ENCODE measurements at places on chromosomes 7 and 10.
A peak's percentile ranks its signal among the peaks of the same experiment; 100 is the strongest.

- no peak overlapping the region for H3K27ac ChIP-seq
- DNase-seq: no peak
- H3K4me1 ChIP-seq: no peaks in the 10 kb centered on the region
- H3K4me3 ChIP-seq: no peak overlapping the region
Observed at GRCh38 chr10:34786464-34786863, 28.6 kb downstream of the PARD3 start.

DNA sequence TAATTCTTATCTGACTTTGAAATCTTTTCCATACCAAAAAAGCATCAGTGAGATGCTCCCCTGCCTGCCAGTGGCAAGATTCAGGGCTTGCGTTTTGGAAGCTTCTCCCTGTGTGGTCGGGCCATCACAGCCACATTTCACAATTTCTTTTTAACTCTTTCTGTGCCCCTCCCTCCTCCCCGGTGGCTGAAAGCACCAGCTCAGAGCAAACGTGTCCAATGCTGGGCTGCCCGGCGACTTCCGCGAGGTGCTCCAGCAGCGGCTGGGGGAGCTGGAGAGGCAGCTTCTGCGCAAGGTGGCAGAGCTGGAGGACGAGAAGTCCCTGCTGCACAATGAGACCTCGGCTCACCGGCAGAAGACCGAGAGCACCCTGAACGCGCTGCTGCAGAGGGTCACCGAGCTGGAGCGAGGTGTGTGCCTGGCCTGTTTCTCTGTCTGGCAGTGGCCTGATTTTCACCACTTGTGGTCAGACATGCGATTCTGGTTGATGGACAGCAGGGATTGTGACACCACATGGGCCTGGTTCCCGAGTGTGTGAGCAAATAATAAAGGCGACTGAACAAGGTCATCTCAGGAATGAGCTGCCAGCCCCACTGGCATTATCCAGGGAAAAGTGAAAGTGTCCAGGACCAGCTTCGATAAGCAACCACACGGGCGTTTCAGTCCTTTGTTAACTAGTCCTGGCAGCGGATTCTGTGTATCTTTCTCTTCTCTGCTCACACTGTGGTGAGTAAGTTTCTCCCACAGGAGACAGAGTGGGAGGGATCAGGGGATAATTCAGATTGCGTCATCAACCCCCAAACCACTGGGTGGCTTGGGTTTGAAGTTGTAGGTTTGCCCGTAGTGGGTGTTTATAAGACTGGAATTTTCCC, 2.6 kb downstream of the NPTX2 start:
- no peak overlapping the region for H3K27ac ChIP-seq
- no peaks in the 10 kb centered on the region for H3K36me3 ChIP-seq
- peaks cover 7% of the 10 kb centered on the region for H3K27me3 ChIP-seq
- no peaks in the 10 kb centered on the region for H3K4me1 ChIP-seq
- H3K4me3 ChIP-seq: no peak overlapping the region

DNA sequence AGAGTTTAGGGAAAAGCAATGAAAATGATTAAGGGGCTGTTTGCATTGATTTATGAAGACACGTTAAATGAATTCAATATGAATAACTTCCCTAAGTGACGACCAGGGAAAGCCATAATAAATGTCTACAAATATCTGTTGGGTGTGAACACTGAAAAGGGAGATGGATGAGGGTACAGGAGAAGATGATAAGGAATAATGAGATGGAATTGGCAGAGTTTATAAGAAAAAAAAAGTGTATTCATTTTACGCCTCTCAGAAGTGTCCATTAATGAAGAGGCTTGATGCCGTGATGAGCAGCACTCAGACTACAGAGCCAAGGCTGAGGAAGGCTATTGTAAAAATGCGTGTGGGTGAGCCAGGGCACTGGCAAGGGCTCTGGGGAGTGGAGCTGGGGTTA, 346.7 kb upstream of the AKR1E2 start:
- H3K27ac ChIP-seq: no peak overlapping the region
- DNase-seq: no peak
- H3K4me3 ChIP-seq: no peak overlapping the region
- peaks cover 7% of the 10 kb centered on the region for H3K4me1 ChIP-seq
- H3K36me3 ChIP-seq: no peaks in the 10 kb centered on the region

- H3K4me3 ChIP-seq: peak overlapping the region; percentile 40
- DNase-seq: no peak
- no peak overlapping the region for H3K27ac ChIP-seq
- peaks cover 48% of the 10 kb centered on the region for H3K4me1 ChIP-seq
- peaks cover 38% of the 10 kb centered on the region for H3K27me3 ChIP-seq
Observed at GRCh38 chr7:114086537-114086913, 167.7 kb upstream of the PPP1R3A start.

DNA sequence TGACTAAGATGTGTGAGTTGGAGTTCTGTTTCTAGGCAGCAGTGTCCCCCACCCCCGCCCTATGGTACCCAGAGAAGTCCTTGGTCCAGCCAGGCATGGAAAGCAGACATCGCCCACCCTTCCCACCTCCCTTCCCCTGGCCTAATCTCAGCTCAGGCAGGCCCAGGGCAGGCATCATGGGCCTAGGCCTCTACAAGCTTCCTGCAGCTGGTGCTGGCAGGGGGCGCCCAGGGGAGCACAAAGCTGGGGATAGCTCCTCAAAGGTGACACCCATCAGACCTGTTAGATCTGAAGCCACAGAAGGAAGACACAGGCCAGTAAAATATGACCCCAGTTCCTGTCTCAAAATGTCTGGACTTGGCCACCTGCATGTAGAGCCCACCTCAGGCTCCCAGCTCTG, 18.9 kb upstream of the UNC5B start:
- no peaks in the 10 kb centered on the region for H3K4me1 ChIP-seq
- no peaks in the 10 kb centered on the region for H3K36me3 ChIP-seq
- no peak for DNase-seq
- no peak overlapping the region for H3K27ac ChIP-seq

DNA sequence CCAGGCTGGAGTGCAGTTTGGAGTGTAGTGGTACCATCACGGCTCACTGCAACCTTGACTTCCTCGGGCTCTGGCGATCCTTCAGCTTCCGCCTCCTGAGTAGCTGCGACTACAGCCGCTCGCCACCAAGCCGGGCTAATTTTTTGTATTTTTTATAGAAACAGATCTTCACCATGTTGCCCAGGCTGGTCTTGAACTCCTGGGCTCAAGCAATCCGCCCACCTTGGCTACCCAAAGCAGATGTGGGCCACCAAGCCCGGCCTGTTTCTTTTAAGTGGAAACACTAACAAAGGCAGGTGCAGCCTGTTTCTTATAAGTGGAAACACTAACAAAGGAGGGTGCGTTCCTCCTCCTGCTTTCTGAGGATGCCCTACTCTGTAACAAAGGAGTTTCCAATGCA, 18.2 kb downstream of the PRF1 start:
- no peak for DNase-seq
- H3K27ac ChIP-seq: no peak overlapping the region
- no peaks in the 10 kb centered on the region for H3K27me3 ChIP-seq
- peaks cover 11% of the 10 kb centered on the region for H3K4me1 ChIP-seq
- H3K4me3 ChIP-seq: no peak overlapping the region
- no peaks in the 10 kb centered on the region for H3K36me3 ChIP-seq

- H3K27ac ChIP-seq: no peak overlapping the region
- DNase-seq: no peak
- no peaks in the 10 kb centered on the region for H3K36me3 ChIP-seq
- no peaks in the 10 kb centered on the region for H3K27me3 ChIP-seq
- H3K4me3 ChIP-seq: no peak overlapping the region
Observed at GRCh38 chr10:132249226-132249724, 58.5 kb downstream of the STK32C start.

DNA sequence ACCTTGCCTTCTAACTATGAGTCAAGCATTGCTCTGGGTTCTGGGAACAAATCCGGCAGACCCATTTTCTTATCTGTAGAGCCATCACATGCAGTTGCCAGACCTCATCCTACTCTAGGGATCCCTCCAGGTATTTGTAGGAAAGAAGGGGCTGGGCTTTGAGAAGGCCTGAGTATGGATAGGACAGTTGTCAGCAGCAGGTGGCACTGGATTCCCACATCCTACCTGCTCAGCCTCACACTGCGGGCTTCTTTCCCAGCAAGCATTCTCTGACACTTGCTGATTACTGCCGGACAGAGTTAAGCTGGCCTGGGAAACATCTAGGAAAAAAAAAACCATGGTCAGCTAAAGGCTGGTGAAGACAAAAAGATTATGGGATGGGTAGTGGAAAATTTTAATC, 224.1 kb downstream of the CCSER2 start:
- H3K27me3 ChIP-seq: no peaks in the 10 kb centered on the region
- DNase-seq: no peak
- H3K36me3 ChIP-seq: no peaks in the 10 kb centered on the region
- H3K27ac ChIP-seq: no peak overlapping the region
- H3K4me3 ChIP-seq: no peak overlapping the region

GRCh38 chr7:134298902-134299683, 17.6 kb downstream of the SLC35B4 start:
- H3K4me1 ChIP-seq: no peaks in the 10 kb centered on the region
- H3K4me3 ChIP-seq: no peak overlapping the region
- H3K27ac ChIP-seq: no peak overlapping the region
- H3K27me3 ChIP-seq: no peaks in the 10 kb centered on the region
- H3K36me3 ChIP-seq: peaks cover 16% of the 10 kb centered on the region

DNA sequence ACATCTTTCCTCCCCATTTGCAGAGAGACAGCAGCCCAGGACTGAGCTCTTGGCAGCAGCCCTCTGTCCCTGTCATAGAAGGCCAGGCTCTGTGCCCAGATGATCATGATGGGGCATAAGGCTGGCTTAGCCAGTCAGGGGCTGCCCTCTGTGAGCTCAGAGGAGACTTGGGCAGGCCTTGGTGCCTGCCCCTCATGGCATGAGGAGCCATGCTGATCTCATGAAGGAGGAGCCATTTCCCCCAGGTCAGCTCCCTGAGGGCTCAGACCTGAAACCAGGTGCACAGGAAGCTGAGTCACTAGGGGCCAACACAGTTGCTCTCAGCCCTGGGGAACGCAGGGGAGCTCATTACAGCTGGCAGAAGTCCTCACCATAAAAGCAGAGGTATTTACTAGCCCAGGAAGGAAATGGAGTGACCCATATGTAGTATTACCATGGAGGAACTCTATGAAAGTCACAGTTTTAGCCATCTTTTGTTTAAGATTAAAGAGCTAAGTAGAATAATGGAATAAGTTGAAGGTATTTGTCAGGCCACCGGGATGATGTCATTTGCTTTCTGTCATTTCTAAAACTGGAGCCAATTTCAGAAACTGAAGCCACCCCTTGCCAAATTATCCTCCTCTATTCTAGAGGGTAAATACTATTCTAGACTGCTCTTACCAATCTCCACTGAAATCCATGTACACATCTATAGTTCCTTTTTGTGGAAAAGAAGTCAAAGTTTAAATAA, 362.4 kb upstream of the ZNF32 start:
- no peak overlapping the region for H3K4me3 ChIP-seq
- no peak overlapping the region for H3K27ac ChIP-seq
- H3K27me3 ChIP-seq: no peaks in the 10 kb centered on the region
- H3K36me3 ChIP-seq: no peaks in the 10 kb centered on the region
- no peak for DNase-seq

DNA sequence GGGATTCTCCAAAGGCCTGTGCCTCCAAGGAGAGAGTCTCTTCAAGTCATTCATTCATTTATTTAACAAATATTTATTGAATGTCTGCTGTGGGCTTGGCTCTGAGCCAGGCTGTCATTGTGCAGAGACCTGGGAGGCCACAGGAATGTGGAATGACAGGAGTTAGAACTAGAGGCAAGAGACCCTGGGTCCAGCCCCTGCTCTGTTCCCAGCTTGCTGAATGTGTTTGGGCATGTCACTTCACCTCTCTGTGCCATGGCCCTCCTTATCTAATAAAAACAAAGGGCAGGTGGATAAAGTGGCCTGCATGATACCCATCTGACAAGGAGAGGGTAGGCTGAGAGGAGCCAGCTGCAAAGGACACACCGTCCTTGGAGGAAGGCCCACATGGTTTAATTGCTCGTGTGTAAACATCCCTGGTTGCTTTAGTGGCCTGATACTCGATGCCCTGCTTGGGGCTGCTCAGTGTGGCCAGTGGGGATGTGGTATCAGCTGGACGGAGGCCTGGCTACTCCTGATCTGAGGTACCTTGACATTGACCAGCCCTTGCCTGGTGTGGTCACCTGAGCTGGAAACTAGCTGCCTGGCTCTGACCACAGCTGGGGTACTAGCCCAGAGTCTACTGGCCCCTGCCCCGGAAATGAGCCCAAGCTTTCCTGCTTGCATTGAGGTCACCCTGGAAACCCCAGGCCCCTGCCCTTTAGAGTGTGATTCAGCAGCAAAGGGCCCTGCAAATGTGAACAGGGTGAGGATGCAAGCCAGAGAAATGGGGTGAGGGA, 116.2 kb downstream of the CDH23 start:
- no peak for DNase-seq
- H3K4me3 ChIP-seq: no peak overlapping the region
- H3K27me3 ChIP-seq: no peaks in the 10 kb centered on the region
- no peak overlapping the region for H3K27ac ChIP-seq
- H3K4me1 ChIP-seq: no peaks in the 10 kb centered on the region
- H3K36me3 ChIP-seq: no peaks in the 10 kb centered on the region

DNA sequence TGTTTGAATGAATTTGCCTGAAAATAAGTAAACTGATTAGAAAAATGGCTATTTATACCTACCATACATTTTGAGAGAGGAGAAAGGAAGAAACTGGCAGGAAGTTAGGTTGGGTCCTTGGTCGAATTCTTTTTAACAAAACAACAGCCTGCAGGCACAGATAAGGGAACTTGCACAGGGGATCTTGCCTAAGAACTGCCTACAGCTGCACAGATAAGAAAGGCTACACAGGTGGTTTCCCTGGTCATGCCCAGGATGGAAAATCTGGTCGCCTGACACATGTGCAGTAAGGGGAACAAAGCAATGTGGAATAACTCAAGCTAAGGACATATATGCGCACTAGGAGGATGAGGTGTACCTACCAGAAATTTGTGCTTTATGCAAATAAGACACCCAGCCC, 732.1 kb upstream of the POT1 start:
- no peaks in the 10 kb centered on the region for H3K4me1 ChIP-seq
- DNase-seq: no peak
- no peak overlapping the region for H3K27ac ChIP-seq

GRCh38 chr7:38773430-38773829, 135.6 kb downstream of the VPS41 start:
- no peak for DNase-seq
- H3K27ac ChIP-seq: no peak overlapping the region
- H3K4me3 ChIP-seq: no peak overlapping the region
- no peaks in the 10 kb centered on the region for H3K27me3 ChIP-seq
- no peaks in the 10 kb centered on the region for H3K4me1 ChIP-seq

- H3K4me1 ChIP-seq: no peaks in the 10 kb centered on the region
- H3K4me3 ChIP-seq: no peak overlapping the region
- DNase-seq: no peak
- H3K27me3 ChIP-seq: no peaks in the 10 kb centered on the region
Observed at GRCh38 chr10:63698787-63699150, 177.6 kb downstream of the REEP3 start.

Data from CD4-positive, alpha-beta memory T cell (primary cell).